COLO829 (cell line): ENCODE measurements at places on chromosomes 4 and X.

- no peak for DNase-seq
Observed at GRCh38 chr4:145319751-145320150, 139.4 kb upstream of the OTUD4 start.

DNA sequence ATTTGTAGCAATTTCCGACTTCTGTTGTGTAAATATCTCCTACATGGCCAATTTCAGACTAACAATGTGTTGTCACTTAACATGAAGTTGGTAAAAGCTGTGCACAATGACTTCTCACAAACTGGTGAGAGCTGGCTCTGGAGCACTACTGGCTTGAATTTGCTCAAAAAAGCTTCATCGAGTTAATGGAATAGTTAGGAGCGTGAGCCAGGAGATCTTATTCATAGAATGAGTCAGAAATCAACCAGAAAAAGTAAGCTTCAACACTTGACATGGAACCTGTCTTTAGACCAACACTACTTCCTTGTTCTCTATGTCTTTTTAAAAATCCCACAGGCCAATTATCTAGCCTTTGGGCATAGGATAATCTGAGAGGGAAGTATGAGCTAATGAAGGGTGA lies 7.9 kb upstream of the CHRDL1 start:
- DNase-seq, result peak; percentile 44

DNA sequence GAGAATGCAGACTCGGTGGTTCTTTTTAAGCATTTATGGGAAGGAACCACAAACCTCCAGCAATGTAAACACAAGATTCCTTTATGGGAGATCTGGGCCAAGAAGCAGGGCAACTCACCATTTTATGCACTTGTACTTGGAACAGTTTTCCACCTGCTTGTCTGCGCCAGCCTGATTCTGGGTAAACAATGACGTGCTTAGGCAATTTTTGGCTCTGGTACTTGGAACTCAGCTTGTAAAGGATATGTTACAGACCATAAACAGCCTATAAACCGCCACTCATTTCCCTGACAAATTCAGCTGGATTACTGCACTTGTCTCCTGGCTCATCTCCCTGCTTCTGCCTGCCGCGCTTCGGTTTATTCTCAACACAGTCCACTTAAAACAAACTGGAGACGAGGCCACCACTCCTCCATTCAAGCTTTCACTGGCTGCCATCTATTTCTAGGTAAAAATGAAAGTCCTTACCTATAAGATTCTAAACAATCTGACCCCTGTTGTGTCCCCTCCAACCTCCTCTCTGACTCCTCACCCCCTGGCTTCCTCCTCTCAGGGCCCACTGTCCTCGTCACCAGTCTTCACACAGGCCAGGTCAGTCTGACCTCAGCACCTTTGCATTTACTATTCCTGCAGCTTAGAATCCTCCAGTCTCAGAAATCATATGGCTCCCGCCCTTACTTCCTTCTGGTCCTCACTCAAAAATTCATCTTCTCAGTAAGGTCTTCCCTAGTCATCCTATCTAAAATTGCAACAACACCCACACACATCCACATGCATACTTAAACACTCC lies 205.9 kb upstream of the GALNT7 start:
- no peak for DNase-seq

DNA sequence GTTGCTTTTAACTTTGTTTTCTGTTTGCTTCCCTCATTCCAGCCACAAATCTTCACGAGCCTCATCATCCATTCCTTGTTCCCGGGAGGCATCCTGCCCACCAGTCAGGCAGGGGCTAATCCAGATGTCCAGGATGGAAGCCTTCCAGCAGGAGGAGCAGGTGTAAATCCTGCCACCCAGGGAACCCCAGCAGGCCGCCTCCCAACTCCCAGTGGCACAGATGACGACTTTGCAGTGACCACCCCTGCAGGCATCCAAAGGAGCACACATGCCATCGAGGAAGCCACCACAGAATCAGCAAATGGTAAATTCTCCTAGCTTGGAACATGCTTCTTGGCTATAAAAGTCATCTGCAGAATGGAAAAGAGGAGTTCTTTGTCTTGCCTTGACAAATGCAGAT lies 12.6 kb downstream of the AMTN start:
- no peak for DNase-seq

DNA sequence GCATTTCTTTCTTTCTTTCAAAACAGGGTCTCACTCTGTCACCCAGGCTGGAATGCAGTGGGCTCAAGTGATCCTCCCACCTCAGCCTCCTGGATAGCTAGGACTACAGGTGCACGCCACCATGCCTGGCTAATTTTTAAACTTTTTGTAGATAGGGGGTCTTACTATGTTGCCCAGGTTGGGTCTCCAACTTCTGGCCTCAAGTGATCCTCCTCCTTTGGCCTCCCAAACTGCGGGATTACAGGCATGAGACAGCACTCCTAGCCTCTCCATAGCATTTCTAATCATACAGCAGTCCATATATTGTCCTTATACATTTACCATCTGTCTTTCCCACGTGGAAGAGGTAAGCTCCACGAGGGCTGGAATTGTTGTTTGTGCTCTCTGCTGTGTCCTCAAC lies 2.0 kb upstream of the FHIP1A start:
- DNase-seq, result no peak

DNA sequence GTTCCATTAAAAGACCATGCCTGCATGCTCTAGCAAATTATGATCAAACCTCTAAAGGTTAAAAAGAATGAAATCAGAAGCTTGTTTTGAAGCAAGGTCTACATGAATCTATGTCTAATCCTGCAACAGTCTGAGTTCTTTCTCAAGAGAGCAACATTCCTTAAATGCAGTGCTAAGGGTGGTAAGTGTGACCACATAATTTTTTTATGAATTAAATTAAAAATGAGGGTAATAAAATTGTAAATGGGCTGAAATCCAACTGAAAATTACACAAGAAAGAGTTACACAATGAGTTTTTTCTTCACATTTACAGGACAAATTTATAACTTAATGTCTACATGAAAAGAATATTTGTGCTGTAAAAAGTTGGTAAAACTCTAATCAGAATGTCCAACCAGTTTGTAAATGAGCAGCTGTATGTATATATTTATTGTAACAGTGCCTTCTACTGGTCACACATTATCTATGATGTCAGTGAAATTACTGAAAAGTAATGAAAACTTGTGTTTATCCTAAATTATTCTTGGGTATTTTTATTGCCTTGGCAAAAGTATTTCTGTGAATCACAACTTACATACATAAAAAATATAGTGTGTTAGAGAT lies 336.3 kb upstream of the PITX2 start:
- peak; percentile 33 for DNase-seq

GRCh38 chr4:15659768-15660570 lies 4.8 kb upstream of the FBXL5 start:
- no peak for DNase-seq
